ENCODE measurements at places on chromosomes 3 and 15. TPM values are rescaled to one million over a fixed set of nuclear protein-coding genes. Genes with fewer than 3 reads are reported as not detected.

DNA sequence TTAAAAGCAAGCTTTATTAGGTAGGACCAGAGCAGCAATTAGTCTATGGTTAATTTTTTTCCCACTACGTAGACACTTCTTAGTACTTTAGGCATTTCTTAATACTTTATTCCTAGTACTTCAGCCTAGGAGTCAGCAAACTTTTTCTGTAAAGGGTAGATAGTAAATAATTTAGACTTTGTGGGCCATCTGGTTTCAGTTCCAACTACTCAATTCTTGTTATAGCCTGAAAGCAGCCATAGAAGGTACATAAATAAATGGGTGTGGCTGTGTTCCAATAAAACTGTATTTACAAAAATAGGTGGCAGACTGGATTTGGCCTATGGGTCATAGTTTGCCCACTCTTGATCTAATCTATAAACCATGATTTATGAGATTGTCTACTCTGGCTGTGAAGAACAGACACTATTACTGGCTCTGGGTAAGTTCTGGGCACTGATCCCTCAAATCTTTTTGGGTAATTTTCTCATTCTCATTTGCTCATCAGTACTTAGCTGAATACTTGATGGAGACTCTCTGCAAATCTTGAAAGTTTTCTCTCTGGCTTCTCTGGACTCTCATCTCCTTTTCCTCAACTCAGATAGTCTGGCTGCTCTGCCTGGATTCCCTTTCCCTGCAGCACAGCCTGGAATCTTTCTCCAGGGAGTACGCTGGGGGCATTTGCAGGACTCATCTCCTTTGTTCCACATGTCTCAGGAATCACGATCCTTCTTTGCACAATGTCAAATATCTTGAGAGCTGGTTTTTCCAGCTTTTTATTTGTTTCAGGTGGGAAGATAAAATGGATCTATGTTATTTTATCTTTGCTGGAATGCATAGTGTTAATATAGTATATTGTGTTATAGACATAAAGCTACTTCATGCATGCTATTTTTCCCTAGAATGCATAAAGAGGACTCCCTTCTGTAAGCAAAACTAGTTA, 524.8 kb upstream of the TBL1XR1 start:
- no peak for DNase-seq

DNA sequence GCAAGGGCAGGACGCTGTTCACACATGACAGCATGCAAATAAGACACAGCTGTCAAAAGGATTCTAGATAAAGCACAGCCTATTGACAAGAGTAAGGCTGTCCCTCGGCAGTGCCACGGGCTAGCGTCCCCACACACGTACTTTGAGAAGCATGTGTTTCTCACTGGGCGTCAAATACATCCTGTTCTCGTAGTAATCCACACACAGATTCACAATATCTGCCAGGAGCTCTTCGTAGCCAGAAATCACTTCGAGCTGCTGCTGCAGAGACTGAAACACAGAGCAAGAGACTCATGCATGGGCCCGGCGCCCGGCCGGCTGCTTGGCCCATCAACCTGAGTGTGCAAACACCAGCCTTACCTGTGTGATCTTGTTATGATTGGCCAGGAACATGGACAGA, 41.1 kb downstream of the CYFIP1 start:
- no peak for DNase-seq

- no peak for DNase-seq
These were observed 6.4 kb upstream of the STAB1 start for GRCh38 chr3:52488746-52489145.

GRCh38 chr3:113212150-113212843, 940 bp downstream of the BOC start:
- DNase-seq, result no peak

DNA sequence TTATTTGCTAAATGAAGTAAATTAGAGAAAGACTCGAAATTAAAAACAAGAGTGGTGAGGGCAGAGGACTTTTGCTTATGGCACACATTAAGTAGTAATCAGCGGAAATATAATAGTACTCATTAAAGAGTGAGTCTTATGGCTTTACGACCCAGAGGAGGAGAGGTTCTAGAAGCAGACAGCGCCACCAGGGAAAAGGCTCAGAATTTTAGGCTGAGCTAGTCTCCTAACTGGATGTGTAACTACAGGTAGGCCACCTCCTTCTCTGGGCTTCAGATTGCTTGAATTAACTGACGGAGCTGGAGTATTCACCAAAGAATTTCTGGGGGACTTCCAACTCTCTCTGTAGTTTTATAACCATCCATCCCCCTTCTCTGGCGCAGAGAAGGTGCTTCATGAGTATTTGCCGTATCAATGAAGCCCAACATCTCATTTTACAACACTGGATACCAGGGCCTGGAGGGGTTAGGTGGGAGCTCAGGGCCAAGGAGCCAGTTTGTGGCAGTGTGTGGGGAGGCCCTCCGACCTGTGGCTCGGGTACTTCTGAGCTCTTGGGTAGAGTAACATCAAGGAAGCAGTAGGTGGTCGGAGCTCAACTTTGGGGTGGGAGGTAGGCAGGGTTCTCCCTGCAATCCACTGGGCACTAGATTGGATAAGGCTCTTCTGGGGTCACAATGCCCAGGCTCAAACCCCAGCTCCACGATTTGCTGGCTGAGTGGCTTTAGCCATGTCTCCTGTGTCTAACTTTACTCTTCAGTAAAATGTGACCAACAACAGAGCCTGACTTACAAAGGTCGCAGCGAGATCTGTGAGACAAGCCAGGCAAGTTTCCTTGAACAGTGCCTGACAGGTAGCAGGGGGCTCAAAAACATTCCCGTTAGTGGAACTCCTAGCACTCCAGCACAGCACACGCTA, 1.1 kb downstream of the CHCHD4 start:
- DNase-seq, result no peak

- DNase-seq, result no peak
These were observed 58.0 kb upstream of the ZNF148 start for GRCh38 chr3:125433091-125433534.

DNA sequence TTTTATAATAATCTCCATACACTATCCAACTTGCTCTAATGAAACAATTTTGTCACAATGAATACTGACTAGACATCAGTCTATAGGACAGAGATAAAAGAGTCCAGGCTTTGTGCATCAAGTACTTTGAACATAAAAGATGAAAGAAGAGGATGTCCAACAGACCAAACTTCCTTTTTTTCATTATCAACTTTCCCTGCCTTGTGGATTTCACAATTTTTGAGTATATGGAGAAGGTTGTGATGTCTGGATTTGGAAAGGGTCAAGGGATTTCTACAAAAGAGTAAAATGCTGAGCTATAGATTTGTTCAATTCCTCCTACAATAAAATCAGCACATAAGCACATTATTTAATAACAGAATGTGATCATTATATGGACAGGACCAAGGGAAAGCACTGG, 25.7 kb downstream of the CD47 start:
- no peak for DNase-seq

DNA sequence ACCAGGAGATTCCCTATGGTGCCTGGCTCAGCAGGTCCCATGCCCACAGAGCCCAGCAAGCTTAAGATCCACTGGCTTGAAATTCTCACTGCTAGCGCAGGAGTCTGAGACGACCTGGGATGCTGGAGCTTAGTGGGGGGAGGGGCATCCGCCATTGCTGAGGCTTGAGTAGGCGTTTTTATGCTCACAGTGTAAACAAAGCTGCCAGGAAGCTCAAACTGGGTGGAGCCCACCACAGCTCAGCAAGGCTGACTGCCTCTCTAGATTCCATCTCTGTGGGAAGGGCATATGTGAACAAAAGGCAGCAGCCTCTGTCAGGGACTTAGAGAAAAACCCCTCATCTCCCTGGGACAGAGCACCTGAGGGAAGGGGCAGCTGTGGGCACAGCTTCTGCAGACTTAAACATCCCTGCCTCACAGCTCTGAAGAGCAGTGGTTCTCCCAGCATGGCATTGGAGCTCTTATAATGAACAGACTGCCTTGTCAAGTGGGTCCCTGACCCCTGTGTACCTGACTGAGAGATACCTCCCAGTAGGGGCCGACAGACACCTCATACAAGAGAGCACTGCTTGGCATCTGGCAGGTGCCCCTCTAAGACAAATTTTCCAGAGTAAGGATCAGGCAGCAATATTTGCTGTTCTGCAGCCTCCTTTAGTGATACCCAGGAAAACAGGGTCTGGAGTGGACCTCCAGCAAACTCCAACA, 231.5 kb upstream of the SETMAR start:
- DNase-seq, result no peak

CNTN6 gene
- total RNA-seq, result 1.0 TPM

ZNF860 gene
- total RNA-seq, result 0.37 TPM

MASP1 gene
- total RNA-seq, result 3.8 TPM

FANCI gene
- 4.9 TPM for total RNA-seq

DNA sequence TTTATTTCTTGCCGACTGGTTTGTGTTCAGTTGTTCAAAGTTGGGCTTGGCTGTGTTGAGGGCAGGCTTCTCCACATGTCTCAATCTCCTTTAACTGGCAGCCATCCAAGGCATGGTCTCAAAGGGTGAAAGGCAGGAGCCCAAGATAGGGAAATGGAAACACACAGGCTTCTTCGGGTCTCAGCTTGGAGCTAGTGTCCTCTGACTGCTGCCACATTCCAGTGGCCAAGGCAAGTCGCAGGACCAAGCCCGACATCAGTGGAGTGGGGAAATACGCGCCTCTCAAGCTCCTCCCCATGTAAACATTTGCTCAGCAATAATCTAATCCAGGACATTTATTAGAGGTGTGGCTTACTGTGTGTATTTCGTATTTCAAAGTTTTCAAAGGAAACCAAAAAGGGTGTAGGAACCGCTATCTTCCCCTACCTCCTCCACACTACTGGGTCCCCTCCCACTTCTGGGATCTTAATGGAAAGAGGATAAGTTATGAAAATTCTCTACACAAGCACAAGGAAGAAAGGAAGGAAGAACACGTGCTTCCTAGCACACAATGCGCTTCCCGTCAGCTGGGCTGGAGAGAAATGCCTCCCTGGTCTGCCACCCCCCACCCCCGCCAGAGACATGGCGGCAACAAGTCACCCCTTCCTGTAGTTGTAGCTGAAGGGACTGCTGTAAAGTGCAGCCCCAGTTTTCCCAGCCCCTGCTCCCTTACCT, 181.7 kb downstream of the FAM43A start:
- no peak for DNase-seq

DNA sequence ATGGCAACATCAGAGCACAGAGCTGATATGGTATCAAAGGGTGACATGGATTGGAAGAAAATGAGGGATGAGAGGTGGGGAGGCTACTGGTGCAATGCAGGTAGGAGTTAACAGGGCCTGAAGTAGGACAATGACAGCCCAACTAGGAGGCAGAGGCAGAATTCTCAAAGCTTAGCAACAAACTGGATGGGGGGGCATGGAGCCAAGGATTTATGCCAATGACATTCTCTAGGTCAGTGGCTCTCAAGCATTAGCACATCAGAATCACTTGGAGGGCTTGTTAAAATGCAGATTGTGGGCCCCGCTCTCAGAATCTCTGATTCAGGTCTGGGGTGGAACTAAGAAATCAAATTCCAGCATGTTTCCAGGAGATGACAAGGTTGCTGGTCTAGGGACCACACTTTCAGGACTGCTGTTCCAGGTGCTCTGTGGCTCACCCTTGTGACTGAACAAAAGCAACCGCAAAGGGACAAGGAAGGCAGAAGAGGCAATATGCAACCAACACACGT, 98.0 kb upstream of the TNIK start:
- DNase-seq, result no peak

GRCh38 chr15:44769521-44769920, 33.2 kb downstream of the TRIM69 start:
- no peak for DNase-seq

- no peak for DNase-seq
These were observed 25.0 kb downstream of the MAP6D1 start for GRCh38 chr3:183800243-183800863.

DNA sequence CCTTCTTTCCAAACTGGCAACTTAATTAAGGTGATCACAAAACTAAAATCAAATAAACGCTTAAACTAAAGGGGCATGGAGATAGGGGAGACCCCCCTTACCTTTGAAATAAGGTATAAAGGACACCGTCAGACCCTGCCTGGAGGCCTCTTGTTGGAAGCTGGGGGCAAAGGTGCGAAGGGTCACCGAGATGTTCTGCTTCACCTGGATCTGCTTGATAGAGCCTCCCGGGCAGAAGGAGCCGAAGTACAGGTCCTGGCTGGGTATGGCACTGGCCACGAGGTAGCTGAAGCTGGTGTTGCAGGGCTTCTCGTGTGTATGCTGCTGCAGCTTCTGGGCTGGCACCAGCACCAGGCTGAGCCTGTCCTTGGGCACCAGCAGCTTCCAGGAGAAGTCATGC, 53.0 kb downstream of the CDCP1 start:
- DNase-seq, result no peak

- DNase-seq, result no peak
These were observed 224.4 kb upstream of the STRIT1 start for GRCh38 chr3:155517903-155518302.

- no peak for DNase-seq
These were observed 45.3 kb downstream of the HCN4 start for GRCh38 chr15:73323374-73323955.

- DNase-seq, result no peak
These were observed 1.2 kb downstream of the ANXA2 start for GRCh38 chr15:60396560-60396957.

DNA sequence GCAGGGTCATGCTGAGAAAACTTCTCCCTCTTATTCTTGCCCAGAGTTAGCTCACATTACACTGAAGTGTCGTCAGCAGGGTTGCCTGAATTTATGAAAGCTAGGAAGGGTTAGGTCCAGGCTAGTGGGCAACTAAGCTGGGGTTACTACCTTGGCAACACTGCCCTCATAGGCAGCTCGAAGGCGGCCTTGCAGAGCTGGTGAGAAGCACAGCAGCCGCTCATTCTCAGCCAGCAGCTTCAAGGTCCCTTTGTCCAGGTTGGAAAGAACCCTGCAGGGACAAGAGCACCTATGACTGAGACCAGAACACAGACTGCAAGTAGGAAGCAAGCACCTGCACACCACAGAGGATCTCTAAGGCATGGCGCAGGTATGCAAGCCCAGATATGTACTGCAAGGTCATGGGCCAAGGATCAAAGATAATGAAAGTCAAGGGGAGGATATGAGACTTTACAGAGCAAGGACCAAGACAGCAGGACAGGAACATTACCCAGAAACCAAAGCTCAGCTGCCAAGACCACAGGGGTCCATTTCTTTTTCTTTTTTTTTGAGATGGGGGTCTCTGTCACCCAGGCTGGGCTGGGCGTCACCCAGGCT, 2.8 kb downstream of the CDAN1 start:
- DNase-seq, result no peak

GRCh38 chr3:143307613-143308183, 188.1 kb downstream of the CHST2 start:
- DNase-seq, result no peak

- DNase-seq, result no peak
These were observed 573.0 kb downstream of the RBMS3 start for GRCh38 chr3:29853841-29854397.

DNA sequence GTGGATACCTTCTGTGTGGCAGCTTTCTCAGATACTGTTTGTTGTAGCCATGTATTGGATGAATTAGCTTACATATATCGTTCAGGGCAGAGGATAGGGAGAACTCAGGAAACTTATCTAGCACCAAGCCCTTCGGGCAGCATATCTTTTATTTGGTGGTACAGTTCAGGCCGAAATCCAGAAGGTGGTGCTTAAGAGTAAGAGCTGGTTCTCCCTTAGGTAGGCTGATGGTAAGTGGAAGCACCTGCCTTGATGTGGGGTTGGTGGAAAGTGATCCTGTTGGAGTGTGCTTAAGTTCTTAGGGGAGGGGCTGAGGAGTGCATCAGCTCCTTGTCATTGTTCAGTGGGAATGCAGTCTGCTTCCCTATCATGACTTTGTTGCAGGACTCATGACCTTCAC, 187.5 kb downstream of the DOCK3 start:
- no peak for DNase-seq

XCR1 gene
- not detected for total RNA-seq

- DNase-seq, result no peak
These were observed 43.5 kb upstream of the MEF2A start for GRCh38 chr15:99522288-99522687.

GRCh38 chr3:148975248-148975647, 16.1 kb upstream of the GYG1 start:
- no peak for DNase-seq

GOLGA6B gene
- not detected for total RNA-seq
